ENCODE measurements at places on chromosomes 1 and 21.

DNA sequence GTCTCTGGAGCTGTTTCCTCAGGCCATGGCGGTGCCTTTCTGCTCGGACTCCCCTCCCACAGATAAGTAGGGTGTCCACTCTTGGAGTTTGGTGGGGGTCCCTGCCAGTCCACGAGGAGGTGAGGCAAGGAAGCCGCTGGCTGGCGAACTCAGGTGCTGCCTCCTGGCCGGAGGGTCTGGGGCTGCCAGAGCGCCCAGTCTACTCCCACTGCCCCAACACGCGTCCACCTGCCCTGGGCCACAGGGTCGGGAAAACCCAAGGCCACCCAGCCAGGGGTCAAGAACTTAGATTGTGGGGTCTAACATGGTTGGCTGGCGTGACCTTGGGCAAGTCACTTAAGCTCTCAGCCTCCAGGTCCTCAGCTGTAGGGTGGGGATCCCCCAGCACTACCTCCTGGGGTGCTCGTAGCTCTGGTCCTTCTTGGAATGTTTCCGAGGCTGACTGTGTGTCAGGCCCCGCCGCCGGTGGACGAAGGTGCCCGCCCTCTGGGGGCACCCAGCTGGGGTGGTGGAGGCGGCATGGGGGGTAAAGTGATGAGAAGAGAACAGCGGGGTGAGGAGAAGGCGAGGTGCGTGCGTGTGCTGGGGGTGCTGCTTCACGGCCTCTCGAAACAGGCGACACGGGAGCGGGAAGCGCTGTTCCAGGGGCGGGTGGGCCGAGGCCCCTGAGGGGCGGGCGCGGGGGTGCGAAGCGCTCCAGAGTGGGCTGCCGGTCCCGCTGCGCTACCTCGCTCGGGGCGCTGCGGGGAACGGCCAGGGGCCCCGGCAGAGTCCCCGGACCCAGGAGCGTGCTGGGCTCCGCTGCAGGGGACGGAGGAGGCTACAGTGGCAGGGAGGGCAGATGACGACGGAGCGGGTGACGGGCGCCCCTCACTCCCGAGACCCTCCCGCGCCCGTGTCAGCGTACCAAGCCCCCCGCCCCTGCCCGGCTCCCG is 1.2 kb downstream of the SH2D5 start:
- no peak for DNase-seq

- DNase-seq, result no peak
Observed at GRCh38 chr1:81805537-81806431, 5.0 kb downstream of the ADGRL2 start.

DNA sequence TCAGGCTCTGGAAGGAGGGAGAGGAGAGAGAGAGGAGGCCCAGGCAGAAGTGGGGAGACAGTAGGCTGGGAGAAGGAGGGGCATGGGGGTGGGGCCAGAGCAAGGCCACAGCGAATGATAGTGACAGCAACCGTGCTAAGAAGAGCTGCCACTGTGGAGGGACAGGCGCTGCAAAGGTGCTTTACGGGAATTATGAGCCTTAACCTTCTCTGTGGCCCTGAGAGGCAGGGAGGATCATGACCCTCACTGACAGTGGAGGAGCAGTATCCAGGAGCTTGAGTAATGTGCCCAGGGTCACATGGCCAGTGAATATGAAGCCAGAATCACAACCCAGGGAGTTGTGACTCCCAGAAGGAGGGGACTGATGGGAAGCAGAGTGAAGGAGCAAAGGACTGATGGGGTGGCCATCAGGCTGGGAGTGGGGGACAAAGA is 53.4 kb upstream of the RPL11 start:
- no peak for DNase-seq

DNA sequence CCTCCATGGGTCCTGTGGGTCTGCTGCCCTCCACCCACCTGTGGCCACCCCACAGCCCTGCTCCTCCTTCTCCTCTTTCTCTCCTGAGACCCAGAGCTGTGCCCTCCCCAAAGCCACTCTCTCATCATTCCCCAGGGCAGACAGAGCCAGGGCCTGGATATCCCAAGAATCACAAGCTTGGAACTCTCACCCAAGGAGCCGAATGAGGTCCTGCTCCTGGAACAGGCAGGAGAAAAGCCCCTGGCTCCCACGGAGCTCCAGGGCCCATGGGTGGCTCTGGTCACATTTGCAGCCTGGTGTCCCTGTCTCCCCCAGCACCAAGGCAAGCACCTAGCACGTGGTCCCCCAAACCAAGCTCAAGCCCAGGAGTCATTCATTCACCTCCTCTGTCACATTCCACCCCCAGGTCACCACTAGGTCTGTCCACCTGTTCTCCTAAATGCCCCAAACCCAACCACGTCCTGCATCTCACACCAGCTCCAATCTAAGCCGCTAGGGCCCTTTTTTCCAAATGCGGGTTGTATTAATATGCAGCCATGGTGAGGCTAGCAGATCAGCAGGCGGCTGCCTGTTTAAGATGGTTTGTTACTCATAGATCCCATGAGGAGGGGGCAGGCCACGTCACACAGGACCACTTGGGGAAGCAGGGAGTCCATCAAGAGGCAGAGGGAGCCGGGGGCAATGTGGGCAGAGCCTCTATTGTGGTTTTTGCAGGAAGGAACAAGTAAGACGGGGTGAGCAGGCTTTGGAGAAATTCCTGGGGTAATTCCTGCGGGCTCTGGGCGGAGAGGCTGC is 215.5 kb upstream of the VAMP3 start:
- DNase-seq, result no peak

DNA sequence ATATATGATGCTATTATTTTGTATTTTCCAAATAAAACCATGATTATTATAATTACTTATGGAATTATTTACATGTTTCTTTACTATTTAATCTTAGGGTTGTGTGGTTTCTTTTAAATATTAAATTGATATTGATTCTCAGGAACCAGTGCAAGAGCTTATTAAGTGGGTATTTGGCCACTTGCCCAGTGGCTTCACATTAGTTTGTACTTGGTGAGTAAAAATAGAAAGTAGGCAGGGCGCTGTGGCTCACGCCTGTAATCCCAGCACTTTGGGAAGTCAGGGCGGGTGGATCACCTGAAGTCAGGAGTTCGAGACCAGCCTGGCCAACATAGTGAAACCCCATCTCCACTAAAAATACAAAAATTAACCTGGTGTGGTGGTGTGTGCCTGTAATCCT is 497.1 kb downstream of the PTPRC start:
- no peak for DNase-seq

DNA sequence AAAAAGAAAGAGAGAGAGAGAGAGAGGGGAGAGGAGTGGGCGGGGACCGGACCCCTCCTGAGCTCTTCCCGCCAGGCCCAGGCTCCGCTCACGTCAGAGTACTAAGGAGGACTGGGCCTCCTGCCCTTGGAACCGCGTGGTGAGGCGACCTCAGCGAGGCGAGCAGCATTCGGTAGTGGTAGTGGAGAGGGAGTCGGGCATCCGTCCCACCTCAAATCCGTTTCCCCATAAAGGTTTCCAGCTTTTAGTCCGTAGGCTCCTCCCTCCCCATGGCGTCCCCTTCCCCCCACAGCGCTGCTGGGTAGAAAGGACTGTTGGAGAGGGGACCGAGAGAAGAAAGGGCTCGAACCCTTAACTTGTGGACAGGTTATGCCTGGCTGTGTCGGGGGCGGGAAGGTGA is 124.4 kb upstream of the BARHL2 start:
- no peak for DNase-seq

GRCh38 chr1:55079651-55080050 is 40.3 kb downstream of the PCSK9 start:
- no peak for DNase-seq

- no peak for DNase-seq
Observed at GRCh38 chr21:40373761-40374160, 473.2 kb downstream of the DSCAM start.

GRCh38 chr1:104403883-104404282 is 654.2 kb downstream of the AMY1C start:
- no peak for DNase-seq

- DNase-seq, result no peak
Observed at GRCh38 chr1:171590022-171590421, 32.0 kb upstream of the MYOCOS start.

GRCh38 chr1:230495891-230496385 is 69.8 kb upstream of the PGBD5 start:
- DNase-seq, result no peak

DNA sequence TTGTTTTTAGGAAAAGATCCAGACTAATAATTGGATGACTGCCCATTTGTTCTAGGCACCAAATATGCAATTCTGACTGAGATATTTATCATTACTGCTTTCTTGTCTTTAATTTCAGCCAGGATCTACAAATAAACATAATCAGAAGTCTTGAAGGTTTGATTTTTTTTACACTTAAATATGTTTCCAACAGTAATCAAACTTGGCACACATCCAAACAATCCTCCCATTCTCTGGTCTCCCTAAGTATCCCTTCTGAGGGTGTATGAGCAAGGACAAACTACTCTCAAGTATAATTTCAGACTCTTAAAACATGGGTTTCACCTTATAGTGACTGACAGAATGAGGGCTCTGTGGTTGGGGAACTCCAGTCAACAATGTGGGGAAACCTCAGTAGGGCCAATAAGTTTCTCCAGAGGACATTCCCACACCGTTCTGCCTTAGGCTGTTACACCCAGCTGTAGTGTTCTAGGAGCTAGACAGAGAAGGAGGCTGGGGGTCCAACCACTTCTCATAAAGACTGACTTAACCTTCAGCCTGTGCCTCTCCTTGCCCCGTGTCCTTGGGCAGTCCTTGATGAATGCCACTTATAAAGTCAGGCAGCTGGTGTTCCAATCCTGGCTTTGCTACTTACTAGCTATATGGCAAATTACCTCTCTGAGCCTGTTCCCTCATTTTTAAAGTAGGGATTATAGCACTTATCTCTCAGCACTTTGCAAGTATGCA is 1.5 kb upstream of the PALMD start:
- no peak for DNase-seq

DNA sequence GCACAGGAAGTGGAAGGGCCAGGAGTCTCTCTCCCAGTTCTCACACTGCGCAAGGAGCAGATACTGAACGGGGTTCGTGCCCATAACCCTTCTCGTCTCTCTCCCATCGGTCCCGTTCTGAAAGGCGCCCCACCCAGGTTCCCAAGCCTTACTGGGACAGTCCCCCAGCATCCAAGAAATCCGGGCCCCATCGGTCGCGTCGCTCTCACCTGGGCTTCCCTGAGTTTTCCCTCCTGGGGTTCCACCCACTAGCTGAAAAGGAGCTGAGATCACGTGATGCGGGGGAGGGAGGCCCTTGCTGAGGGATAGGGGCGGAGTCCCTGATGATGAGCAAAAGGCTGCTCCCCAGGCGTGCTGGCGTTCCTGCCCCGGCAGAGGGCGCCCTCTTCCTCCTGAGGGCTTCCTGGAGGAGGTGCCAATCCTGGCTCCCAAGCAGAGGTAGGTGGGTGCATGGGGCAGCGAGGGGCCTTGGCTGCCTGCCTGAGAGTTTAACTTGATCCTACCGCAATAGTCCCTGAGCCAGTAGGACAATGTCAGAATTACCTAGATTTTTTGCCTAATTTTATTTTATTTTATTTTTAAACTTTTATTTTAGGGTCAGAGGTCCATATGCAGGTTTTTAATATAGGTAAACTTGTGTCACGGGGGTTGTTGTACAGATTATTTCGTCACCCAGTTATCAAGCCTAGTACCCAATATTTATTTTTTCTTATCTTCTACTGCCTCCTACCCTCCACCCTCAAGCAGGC is at the start of gene SPOCD1:
SPOCD1 (minus strand) TSS at position 271 of the 749 bp plus-strand sequence. CDS start 689 bp downstream, outside the sequence.
- DNase-seq, result peak; percentile 83

DNA sequence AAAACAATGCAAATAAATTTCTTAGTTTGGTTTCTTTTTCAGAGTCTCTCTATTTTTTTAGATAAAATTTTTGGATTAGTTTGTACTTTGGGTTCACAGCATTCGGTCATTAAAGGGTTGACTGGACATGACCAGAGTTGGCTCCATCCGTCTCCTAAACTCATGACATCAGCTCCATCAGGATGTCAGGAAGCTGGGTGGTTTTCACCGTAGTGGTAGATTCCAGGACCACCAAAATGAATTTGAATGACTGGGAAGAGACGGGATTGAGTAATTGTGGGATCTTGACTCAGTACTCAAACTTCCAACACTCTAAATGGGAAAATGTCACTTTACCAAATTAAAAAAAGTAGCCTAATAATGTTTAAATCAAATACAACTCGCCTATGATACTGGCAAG is 279.2 kb upstream of the DUSP10 start:
- no peak for DNase-seq

GRCh38 chr21:31945141-31945540 is 72.3 kb downstream of the HUNK start:
- DNase-seq, result no peak

- DNase-seq, result no peak
Observed at GRCh38 chr1:81327743-81328142, 473.0 kb upstream of the ADGRL2 start.

- DNase-seq, result no peak
Observed at GRCh38 chr1:201774224-201774982, 54.6 kb upstream of the IPO9 start.

GRCh38 chr1:182460550-182460951 is 10.6 kb downstream of the RGSL1 start:
- DNase-seq, result no peak

GRCh38 chr1:18633422-18634155 is 2.9 kb downstream of the PAX7 start:
- no peak for DNase-seq

GRCh38 chr1:6860401-6860800 is 75.1 kb downstream of the CAMTA1 start:
- no peak for DNase-seq

- no peak for DNase-seq
Observed at GRCh38 chr1:69499203-69499803, 68.4 kb upstream of the LRRC7 start.

DNA sequence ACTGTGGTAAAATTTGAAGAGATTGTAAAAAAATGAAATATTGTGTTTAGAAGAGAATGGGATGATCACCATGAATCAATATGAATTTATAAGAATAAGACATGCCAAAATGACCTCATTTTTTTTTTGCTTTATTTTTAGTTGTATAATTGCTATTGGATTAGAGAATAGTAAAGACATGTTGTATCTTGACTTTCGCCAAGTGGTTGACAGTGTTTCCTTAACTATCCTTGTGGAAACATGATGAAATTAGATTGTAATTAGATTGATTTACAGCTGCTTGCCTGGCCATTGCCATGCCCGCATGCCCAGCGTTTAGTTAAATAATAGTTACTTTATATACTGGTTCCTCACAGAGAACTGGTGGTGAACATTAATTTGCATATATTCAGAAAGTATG is 154.9 kb downstream of the MAGI3 start:
- DNase-seq, result no peak

GRCh38 chr21:37877171-37877570 is 39.1 kb downstream of the KCNJ6 start:
- DNase-seq, result no peak

GRCh38 chr1:213159376-213159775 is 108.3 kb downstream of the RPS6KC1 start:
- DNase-seq, result no peak

GRCh38 chr1:65605621-65606020 is 185.2 kb downstream of the LEPR start:
- no peak for DNase-seq

GRCh38 chr1:96641282-96641681 is 80.3 kb upstream of the PTBP2 start:
- DNase-seq, result no peak

Data from type B pancreatic cell (in vitro differentiated cells).